Activated CD8-positive, alpha-beta memory T cell treated with anti-CD3 and anti-CD28 coated beads for 4 hours (primary cell): ENCODE measurements at places on chromosomes 4 and X.

DNA sequence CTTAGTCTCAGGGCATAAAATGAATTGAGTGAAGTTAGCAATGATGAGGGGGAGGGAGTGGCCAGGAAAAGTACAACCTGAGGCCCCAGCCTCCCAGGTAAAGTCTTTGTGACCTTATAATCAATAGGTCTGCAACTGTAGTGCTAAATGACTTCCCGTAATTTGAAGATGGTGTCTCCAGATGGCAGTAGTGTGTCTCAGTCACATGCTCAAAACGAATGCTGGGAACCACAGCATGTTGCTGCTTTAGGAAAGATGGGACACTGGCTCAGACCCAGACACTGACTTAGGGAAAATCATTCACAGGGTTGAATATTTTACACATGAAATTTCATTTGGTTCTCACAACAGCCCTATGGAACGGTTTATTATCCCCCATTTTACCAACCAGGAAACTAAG lies 10.3 kb downstream of the SRPX2 start:
- DNase-seq, result no peak

GRCh38 chr4:84342161-84342560 lies 156.9 kb downstream of the NKX6-1 start:
- DNase-seq, result no peak

DNA sequence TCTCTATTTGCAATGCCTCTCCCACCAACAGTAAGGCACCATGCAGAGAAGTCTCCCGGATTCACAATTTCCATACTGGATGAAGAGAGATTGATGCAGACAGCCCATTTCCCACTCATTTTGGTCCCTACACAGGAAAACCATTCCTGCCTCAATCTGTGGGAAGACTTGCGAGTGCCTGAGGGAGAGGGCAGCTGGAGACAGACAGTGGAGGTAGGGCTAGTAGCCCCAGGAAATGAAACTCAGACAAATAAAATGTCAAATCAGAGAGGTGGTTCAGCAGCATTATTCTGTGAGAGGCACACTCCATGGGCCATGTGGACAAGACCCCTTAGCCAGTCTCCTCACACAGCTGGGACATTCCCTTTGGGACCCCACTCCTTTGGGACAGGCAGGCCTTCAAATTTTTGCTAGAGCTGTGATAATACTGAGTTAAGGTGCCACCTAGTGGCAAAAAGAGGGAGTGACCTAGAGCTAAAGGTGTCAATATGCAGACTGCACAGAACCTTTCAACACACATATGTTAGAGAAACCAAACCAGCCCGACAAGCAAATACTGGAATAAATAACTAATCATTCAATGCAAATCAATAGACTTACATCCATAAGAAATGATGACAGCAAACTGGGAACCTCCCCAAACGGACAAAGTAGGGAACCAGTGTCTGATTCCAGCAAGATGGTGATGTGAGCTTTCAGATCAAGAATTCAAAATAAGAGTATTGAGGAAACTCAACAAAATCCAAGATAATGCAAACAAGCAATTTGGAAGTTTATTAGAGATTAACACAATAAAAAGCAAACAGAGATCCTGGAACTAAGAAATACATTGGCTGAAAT lies 1865.3 kb upstream of the AGA start:
- DNase-seq, result no peak

- no peak for DNase-seq
Observed at GRCh38 chr4:8385106-8385505, 55.4 kb downstream of the ACOX3 start.

GRCh38 chrX:9635803-9636202 lies 129.8 kb downstream of the GPR143 start:
- no peak for DNase-seq

DNA sequence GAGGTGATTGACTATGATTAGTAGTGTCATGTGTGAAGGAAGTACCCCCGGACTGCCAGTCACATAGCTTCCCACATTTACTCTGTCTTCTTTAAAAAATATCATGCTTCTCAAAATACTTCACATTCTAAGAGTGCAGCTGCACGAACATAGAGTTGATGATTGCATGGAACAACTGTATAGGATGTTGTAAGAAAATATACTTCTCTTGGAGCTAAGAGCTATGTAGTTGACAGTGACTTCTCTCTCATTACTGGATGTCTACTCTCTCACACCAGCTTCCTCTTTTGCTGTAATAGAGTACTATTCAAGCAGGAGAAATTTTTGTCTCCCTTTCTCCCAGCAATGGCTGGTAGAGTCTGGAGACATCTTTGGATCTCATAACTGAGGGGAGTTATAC lies 99.4 kb upstream of the PUDP start:
- no peak for DNase-seq

DNA sequence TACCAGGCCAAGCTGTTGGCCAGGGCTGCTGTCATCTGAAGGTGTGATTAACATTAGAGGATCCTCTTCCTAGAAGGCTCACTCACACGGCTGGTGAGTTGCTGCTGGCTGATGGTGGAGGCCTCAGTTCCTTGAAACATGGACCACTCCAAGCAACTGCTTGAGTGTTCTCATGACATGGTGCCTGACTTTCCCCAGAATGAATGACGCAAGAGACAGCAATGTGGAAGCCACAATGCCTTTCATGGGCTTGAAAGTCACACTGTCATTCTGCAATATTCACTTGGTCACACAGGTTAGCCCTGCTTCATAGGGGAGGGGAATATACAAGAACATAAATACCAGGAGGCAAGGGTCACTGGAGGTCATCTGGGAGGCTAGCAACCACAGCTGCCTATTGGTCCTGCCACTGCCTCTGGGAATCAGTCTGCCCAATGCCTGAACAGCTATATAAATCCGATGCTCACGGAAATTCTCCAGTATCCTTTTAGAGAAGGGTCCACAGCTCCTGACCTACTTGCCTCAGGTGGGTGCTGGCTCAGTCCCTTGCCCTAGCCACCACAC lies 97.1 kb upstream of the MAML3 start:
- no peak for DNase-seq

GRCh38 chr4:71243091-71243833 lies 95.6 kb upstream of the SLC4A4 start:
- no peak for DNase-seq

DNA sequence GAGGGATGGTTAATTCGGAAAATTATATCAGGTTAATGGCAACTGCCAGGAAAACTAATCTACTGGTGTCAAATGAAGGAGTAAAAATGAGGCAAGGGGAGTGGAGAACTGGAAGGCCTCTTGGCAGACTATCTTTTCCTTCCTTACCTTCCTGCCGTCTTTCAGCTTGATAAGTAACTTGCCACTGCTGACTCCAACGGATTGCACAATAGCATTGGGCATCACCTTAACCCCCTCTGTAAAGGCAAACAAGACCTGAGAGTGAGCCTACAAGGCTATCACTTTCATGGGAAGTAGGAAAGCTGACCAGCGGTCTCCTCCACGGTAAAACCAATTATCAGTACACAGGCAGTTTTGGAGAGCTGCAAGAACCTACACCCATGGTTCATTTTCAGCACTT lies 26.2 kb upstream of the ELF4 start:
- no peak for DNase-seq

- no peak for DNase-seq
Observed at GRCh38 chrX:116111497-116111896, 59.0 kb upstream of the AGTR2 start.

- DNase-seq, result no peak
Observed at GRCh38 chr4:20283039-20283438, 31.3 kb downstream of the SLIT2 start.

DNA sequence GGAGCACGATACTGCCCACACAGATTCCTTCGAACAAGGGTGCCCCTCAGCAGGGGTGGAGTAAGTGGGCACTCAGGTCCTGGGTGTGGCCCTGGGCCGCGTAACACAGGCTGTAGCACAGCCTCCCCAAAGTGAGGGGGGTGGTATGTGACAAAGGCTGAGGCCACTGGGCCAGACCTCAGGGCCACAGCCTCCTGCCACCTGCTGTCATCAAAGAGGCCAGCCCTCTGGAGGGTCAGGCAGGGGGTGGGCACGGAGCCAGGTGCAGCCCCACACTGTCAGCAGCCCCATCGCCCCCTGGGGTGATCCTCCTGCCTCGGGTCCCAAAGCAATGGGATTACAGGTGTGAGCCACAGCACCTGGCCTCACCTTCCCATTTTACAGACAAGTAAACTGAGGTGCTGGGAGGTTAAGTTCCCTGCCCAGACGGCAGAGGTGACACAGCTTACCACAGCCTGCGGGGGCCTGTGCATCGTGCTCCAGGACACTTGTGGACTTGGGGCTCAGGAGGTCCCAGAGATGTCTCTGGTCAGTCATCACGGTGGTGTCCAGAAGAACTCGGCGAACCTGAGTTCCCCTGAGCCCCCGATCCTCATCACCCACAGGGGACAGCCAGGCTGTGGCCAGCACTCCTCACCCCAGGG lies 27.5 kb upstream of the MXD4 start:
- DNase-seq, result no peak

- no peak for DNase-seq
Observed at GRCh38 chrX:56130436-56130835, 101.7 kb upstream of the KLF8 start.

DNA sequence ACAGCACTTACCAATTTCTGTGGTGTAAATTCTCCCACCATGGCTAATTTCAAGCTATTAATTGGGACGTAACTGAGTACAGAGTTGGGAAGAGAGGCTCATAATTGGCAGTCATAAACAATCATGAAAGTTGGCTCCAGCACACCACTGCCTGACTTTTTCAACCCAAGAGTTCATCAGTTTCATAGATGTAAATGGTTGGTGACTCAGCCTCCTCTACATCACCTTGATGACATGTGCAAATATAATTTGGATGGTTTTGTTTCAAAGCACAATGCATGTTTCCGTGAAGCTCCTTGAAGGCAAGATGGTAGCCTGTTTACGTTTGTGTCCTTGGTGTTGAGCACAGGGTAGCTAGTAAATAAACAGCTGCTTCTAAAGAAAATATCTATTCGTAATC lies 235.1 kb downstream of the LDB2 start:
- DNase-seq, result no peak

DNA sequence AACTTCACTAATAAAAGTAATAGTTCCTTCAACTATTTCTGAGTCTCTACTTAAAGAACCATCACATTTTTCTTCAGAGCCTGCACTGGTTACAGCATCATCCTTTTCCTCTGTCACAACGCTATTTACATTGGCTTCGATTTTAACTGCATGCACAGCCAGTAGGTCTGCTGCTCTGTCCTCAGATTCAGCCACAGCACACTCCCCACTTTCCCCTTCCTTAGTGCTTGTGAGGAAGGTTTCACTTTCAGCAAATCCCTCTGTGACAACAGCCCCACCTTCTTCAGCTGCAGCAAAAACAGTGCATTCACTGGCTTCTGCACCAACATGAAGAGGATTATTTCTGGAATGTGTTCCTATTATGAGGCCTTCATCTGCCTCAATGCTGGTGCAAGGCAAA lies 25.7 kb downstream of the BOD1L1 start:
- no peak for DNase-seq

DNA sequence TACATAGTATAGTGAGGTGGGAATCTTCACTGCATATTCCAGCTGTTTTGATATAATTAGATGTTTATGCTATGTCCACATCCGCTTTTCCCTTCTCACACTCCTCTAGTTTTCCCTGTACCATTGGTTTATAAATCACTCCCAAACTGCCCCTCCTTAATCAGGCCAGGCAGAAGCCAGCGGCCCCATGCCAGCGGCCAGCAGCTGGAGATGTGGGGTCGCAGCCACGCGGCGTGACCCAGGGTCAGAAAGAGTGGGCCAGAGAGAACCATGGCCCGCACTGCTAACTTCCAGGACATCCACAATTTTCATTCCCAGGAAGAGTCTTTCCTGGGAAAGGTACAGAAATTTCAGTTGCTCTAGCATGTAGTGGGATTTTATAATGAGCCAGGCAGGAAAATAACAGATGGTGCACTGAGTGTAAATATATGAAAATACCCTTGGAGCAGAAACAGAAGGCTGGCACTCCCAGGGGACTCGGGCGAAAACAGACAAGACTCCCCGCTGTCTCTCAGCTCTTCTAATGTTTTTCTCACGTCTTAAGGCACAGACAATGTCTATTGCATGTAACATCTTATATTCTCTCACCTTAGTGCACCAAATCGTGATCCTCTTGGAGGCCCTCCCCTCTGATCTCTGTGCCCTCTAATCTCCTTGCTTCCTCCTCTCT lies 145.9 kb upstream of the ZFP42 start:
- no peak for DNase-seq
